Thoracic aorta (tissue), 2 donors: ENCODE measurements at places on chromosomes 7 and 10. TPM values are rescaled to one million over a fixed set of nuclear protein-coding genes. Genes with fewer than 3 reads are reported as not detected.
A peak's percentile ranks its signal among the peaks of the same experiment; 100 is the strongest.

DNA sequence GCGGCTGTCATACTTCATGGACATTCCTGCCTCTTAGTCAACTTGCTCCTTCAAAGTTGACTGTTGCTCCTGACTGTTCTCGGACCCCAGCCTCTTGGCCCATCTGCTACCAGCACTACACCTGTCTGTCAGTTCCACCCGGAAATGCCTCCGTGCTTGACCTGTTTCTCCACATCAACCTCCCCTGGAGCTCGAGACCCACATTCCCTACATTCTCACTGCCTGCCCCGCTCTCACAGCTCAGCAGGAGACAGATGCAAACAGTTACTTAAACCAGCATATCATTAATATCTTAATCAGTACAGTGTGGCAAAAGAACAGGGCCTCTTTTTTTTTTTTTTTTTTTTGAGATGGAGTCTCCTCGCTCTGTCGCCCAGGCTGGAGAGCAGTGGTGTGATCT, 174.3 kb downstream of the NRP1 start:
- no peak overlapping the region for H3K27ac ChIP-seq
- H3K27me3 ChIP-seq = no peaks in the 10 kb centered on the region
- no peaks in the 10 kb centered on the region for H3K36me3 ChIP-seq
- no peak overlapping the region for H3K4me3 ChIP-seq
- no peak for DNase-seq

- peak overlapping the region; percentile 97 for H3K27ac ChIP-seq
- no peaks in the 10 kb centered on the region for H3K27me3 ChIP-seq
- no peaks in the 10 kb centered on the region for H3K36me3 ChIP-seq
- H3K4me3 ChIP-seq = peak overlapping the region; percentile 93
- peaks cover 53% of the 10 kb centered on the region for H3K4me1 ChIP-seq
- DNase-seq = no peak
Measured at GRCh38 chr10:125158601-125159485, 1.5 kb downstream of the CTBP2 start.

GRCh38 chr7:1775389-1775788, 105.3 kb downstream of the ELFN1 start:
- no peak overlapping the region for H3K4me3 ChIP-seq
- no peaks in the 10 kb centered on the region for H3K36me3 ChIP-seq
- H3K27me3 ChIP-seq = no peaks in the 10 kb centered on the region
- H3K4me1 ChIP-seq = no peaks in the 10 kb centered on the region
- no peak for DNase-seq

- H3K4me3 ChIP-seq = no peak overlapping the region
- no peak overlapping the region for H3K27ac ChIP-seq
- H3K4me1 ChIP-seq = no peaks in the 10 kb centered on the region
- H3K27me3 ChIP-seq = no peaks in the 10 kb centered on the region
- H3K36me3 ChIP-seq = no peaks in the 10 kb centered on the region
Measured at GRCh38 chr7:49613759-49614158, 159.7 kb upstream of the VWC2 start.

DNA sequence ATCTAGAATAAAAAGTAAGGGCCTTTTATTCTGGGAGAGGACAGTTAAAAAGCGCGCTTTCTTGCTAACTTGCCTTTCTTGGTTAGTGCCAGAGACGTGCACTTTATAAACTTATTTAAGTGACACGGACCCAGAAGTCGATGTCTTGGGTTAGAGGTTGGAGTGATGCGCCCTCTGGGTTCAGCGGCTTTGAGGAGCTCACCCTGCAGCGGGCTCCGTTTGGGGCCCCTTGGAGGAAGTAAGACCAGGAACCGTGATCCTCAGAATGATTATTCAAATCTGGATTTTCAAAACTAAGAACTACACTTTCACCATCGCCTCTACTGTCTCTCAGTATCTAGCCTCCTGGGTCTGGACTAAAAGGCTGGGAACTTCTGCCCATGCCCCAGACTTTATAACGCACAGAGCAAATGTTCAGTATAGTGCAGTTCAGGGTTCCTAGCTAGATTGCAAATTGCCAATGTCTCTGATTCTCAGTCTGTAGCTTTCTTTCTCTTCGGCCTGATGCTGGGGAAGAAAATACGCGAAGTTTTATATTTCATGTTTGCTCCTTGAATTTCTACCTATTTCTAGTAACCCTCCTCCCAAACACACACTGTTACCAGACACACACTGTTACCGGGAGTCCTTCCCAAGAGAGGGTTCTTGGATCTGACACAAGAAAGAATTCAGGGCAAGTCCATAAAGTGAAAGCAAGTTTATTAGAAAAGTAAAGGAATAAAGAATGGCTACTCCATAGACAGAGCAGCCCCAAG, 18.6 kb upstream of the SMO start:
- peak overlapping the region; percentile 80 for H3K4me3 ChIP-seq
- no peaks in the 10 kb centered on the region for H3K36me3 ChIP-seq
- H3K27me3 ChIP-seq = no peaks in the 10 kb centered on the region
- no peak overlapping the region for H3K27ac ChIP-seq
- peaks cover 4% of the 10 kb centered on the region for H3K4me1 ChIP-seq

FAM107B gene
- total RNA-seq = 50.6 TPM

PCDH15 gene
- total RNA-seq = 0.49 TPM
